ENCODE measurements at places on chromosomes 3 and 15.

GRCh38 chr3:30550246-30550645 is 56.2 kb upstream of the TGFBR2 start:
- no peak for DNase-seq

- no peak for DNase-seq
These were observed 366.4 kb upstream of the RASGRP1 start for GRCh38 chr15:38930851-38931572.

GRCh38 chr15:76335307-76336253 is 993 bp upstream of the ISL2 start:
- DNase-seq = no peak

DNA sequence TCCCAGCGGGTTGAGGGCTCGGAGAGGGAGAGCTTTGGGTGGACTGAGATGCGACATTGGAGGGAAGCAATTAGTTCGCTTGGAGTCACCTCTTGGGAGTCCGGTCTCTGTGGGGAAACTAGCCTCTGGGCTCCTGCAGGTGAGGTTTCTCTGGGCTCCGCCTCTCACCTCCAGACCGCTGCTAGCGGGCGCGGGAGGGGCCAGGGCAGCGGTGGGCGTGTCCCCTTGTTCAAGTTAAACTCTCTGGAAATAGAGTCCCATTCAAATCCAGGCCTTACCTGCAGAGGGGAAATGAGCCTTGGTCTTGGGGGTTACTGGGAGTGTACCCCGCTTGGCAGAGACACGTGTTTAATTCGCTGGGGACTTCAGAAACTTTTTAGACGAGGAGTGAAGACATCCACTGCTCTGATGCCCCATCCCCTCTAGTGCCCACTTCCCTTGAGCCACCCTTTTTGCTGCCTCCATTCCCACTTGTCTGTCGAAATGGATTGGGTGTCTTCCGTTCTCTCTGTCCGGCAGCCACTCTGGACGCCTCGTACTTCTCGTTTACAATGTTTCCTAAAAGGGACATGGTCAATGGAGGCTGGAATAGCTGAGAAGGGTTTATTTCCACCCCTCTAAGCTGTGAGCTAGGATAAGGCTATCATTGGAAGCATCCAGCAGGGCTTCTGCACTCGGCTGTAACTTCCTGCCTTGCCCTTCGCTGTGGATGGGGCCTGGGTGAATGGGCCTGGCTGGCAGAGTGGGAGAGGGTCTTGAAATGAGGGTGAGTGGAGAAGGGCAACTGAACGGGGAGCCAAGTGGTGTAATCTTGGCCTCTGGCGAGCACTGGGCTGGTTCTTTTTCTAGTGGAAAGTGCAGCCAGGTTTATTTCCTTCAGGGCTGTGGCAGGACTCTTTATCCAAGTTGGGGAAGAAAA is 1.1 kb downstream of the MITF start:
- DNase-seq = no peak

- no peak for DNase-seq
These were observed 404.5 kb downstream of the PDCD6IP start for GRCh38 chr3:34202975-34203374.

DNA sequence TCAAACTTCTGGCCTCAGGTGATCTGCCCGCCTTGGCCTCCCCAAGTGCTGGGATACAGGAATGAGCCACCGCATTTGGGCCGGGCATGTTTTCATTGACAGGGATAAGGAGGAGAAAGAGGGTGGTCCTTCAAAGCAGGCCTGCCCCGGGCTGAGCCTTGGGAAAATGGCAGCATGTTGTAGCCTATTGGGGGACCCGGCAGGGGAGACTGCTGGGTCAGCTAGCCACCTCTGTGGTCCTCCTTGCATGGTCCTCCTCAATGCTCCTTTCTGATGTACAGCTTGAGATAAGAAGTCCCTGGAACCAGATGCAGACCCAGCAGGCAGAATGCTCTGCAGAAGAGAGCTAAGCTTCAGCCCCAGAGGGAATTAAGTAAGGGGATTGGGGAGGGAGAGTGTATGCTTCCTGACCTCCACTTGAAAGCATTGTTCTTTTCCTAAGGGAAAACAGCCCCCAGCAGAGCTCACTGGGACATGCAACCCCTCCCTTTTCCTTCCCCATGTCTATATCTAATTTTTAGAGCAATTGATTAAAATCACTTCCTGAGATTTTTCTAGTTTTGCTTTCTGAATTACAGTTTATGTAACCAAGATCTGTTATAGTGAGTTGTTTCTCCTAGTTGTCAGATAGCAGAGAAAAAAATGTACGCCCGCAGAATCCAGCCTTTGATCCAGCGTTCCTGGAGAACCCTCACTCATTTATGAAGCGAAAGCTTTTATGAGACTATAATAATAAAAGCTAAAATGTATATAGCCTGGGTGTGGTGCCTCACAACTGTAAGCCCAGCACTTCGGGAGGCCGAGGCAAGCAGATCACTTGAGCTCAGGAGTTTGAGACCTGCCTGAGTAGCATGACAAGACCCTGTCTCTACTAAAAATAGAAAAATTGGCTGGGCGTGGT is 48.7 kb upstream of the VILL start:
- DNase-seq = no peak

Data from epithelial cell of proximal tubule (primary cell).